ENCODE measurements at places on chromosomes 2 and 18.

GRCh38 chr2:124121760-124122275 lies 96.7 kb downstream of the CNTNAP5 start:
- no peak for DNase-seq

GRCh38 chr2:55156326-55156725 lies 75.8 kb downstream of the CLHC1 start:
- DNase-seq, result no peak

- no peak for DNase-seq
Measured at GRCh38 chr2:58194458-58194857, 46.7 kb downstream of the FANCL start.

DNA sequence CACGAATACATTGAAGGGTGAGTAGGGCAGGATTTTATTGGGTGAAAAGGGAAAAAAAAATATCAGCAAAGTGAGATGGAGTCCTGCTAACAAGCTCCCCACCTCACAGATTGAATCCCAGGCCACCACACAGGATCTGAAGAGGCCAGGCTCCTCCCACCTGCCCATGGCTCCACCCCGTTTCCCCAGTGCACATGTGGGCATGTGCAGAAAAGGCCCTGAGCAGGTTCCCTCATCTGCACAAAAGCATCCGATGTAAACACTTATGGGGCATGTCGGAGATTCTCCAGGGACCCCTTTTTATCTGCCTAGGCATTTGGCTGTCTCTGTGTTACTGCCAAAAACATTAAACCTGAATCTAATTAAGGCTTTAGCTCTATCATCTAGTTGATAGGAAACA lies 35.2 kb downstream of the SKA1 start:
- DNase-seq, result no peak

DNA sequence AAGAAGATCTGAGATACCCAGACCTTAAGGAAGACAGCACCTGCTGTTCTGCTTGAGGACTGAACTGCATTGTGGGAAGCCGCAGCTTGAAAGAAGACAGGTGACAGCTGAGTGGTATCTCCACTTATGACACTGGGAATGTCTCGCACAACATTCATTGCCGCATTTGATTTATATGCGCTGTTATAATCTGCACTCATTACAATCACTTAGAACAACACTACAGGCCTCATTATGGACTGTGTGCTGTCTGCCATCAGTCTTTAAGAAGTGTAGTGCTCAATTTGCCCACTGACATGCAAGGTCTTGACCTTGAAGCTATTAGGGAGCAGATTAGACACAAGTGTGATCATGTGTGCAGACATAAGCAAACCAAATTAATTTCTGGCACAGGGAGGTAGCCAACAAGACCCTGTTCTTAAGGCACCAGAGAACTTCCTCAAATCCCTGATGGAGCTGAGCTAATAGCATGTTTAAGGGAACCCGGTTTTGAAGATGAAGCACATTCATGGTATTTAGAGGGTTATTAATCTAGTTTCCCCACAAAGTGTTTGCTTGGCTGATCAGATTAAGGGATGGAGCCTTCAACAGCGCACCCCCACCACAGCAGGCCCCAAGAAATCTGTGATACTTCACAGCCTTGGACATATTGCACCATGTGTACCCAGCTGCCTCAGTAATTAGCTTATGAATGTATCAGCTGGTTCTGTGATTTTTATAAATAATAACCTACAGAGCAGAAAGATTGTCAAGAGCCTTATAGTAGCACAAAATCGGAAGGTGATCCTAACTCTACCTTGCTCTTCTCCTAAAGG lies 146.8 kb downstream of the SATB2 start:
- DNase-seq, result no peak

GRCh38 chr2:58137856-58138255 lies 91.2 kb downstream of the VRK2 start:
- peak; percentile 36 for DNase-seq

DNA sequence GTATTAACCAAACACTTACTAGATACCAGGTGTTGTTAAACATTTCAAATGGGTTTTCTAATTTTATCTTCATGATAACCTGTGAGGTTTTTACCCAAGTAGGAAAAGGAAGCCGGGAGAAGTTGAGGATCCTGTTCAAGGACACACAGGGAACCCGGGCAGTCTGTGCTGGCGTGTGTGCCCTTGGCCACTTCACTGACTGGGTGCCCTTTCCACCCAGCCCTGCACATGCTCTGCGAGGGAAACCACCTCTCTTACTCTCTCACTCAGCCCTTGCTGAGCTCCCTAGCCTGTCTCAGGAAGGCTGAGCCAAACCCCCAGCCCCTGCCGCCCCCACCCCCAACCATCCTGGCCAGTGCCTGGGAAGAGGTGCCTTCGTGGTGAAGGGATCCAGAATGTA lies 51.8 kb downstream of the TEX44 start:
- no peak for DNase-seq

DNA sequence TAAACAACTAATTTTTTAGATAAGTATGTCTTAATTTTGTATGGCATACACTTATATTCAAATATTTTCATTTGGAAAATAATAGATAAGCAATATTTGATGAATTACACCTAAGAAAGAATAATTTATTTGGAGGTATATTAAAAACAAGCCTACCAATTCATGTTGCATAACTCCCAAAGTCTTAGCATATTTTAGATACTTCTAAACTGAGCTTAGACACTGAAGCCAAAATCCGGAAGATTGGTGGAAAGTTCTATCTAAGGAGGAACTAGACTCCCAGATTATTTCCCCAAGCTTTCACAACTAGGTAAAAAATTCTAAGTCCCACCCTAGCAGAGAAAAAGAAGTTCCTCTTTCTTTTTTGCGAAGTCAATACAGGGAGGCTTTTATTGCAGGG lies 221.0 kb upstream of the MMADHC start:
- no peak for DNase-seq

GRCh38 chr18:7945882-7946281 lies 378.8 kb downstream of the PTPRM start:
- DNase-seq, result no peak

DNA sequence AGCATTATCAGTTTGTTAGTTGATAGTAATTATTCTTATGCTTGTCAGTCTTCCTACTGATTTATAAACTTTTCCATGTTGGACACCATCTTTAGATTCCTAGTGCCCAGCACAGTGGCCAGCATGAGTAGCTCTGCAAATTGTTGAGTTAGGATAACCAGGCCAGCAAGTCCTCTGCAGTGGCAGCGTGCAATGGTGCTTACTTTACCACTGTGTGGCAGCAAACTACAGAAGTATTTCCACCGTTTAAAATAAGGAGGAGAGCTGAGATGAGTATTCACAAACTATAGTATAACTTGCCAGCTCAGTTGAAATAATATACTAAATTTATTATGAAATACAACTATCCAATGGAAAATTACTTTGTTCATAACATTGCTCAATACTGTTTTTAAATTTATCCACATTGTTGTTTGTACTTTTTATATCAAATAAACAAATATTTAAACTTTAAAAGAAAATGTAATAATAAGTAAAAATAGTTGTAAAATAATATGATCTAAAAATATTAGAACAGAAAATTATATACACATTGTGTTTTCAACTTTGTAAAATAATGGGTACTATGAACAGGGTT lies 9.3 kb upstream of the THADA start:
- no peak for DNase-seq

- DNase-seq, result peak; percentile 41
Measured at GRCh38 chr18:24274837-24275236, 122.8 kb downstream of the OSBPL1A start.

DNA sequence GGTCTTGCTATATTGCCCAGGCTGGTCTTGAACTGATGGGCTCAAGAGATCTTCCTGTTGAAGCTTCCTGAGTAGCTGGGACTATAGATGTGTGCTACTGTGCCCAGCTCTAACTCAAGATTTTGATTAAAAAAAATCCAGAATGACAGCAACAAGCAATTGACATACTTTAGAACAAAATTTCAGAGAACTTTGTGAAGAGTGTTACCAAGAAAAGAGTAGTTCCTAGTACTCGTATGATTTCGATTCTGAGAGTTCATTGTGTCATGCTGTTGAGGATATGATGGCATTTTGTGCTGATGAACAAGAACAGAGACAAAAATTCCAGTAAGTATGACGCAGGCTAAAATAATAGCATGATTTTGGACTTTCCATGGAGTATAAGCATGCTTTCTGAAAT lies 90.2 kb upstream of the TWSG1 start:
- no peak for DNase-seq

DNA sequence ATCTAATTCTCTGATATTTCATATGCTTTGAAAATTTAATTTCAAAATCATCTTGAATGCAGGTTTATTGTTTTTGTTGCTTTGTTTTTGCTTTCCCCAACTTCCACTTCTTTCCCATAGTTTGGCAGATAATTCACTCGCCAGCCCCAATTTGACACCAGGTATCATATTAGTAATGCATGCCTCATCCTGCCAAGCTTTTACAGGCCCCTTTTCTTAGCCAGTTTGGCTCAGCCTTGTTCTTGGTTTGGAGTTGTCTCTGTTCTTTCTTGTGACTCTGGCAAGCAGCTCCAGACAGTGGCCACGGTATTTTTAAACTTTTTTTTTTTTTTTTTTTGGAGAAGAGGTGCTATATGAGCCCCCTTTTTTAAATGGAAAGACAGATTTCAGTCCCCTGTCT lies 65.3 kb downstream of the PMS1 start:
- DNase-seq, result no peak

GRCh38 chr2:95278051-95278471 lies 3.8 kb downstream of the PROM2 start:
- no peak for DNase-seq

Data from left cardiac atrium (tissue), 4 donors.